ENCODE measurements at places on chromosomes 3 and 15.

GRCh38 chr3:9994086-9994844 lies 7.6 kb upstream of the EMC3 start:
- DNase-seq = no peak

DNA sequence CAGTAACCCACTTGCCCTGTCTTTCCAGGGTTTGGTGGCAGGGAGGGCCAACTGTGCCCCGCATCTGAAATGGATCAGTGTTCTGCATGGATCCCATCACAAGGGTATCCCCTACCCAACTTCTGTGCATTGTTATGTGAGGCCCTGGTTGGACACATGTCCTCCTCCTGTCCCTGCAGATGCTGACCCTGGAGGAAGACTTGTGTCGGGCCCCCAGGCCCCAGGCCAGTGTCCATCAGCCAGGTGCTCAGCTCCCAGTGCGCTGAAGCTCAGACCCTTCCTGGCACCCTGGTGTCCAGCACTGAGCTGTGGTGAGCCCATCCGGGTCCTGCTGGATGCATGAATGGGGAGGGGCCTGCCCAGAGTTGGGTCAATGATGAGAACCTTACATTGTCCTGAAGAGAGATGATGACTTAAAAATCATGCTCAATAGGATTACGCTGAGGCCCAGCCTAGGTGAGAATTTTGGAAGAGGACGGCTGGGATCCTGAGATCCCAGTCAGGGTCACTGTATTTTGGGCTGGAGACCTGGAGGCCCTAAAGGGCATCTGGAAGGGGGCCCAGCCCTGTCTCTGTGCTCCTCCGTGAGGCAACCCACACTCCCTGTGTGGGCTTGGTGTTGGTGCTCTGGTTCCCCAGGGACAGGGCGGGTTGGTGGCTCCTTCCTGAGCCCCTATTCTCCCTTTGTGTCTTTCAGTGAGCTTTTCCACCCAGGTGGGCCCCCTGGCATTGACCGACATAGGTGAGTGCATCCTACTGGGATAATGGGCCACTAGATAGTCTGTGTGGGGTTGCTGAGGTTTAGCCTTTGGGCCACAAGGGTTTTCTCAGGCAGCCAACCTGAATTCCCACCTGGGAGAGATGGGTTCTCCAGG lies 199.1 kb downstream of the UBE3A start:
- DNase-seq = no peak

- DNase-seq = no peak
These were observed 12.4 kb downstream of the POPDC2 start for GRCh38 chr3:119647843-119648575.

DNA sequence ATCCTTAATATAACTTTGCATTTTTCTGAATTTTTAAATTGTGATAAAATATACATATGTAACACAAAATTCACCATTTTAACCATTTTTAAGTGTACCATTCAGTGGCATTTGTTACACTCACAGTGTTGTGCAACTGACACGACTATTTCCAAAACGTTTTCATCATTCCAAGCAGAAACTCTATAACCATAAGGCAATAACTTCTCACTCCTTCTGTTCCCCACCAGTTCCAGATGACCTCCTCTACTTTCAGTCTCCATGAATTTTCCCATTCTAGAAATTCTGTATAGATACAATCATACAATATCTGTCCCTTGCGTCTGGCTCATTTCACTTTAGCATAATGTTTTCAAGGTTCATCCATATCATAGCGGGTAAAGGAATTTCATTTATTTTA lies 223.5 kb upstream of the TTC14 start:
- no peak for DNase-seq

DNA sequence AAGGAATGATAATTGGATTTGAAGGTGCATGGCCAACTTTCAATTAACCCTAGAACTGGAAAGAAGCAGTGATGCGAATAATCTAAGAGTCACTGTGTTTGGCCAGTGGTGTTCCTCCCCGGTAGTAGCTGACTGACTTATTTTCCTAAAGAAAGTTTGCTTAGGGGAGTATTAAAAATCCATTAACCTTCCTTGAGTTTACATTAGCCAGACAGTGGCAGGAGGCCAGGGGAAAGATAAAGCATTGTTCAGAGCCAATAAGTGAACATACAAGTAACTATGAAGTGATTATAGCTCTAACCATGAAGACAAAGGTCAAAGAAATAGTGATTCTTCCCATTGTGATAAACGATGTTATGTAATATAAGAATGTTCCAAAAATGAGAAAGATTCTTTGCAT lies 8.9 kb upstream of the TMEM202 start:
- DNase-seq = no peak

GRCh38 chr3:184542577-184542976 lies 19.0 kb upstream of the EPHB3 start:
- no peak for DNase-seq

- no peak for DNase-seq
These were observed 51.4 kb downstream of the XXYLT1 start for GRCh38 chr3:195219351-195220230.

- no peak for DNase-seq
These were observed 3.8 kb downstream of the IVD start for GRCh38 chr15:40409366-40409765.

DNA sequence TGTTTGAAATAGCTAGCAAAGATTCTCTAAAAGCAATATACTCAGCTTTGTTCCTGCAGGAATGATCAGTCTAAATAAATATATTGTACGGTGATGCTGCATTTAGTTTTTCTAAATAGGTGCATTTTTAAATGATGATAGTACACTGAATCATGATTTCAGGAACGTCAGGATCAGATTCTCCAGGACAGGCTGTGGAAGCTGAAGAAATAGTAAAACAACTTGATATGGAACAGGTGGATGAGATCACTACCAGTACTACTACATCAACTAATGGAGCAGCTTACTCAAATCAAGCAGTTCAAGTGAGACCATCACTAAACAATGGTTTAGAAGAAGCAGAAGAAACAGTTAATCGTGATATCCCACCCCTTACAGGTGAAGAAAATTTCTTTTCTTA lies 46.3 kb upstream of the EIF3J start:
- DNase-seq = no peak

GRCh38 chr15:52359722-52360121 lies 64.1 kb upstream of the MYO5C start:
- DNase-seq = no peak

DNA sequence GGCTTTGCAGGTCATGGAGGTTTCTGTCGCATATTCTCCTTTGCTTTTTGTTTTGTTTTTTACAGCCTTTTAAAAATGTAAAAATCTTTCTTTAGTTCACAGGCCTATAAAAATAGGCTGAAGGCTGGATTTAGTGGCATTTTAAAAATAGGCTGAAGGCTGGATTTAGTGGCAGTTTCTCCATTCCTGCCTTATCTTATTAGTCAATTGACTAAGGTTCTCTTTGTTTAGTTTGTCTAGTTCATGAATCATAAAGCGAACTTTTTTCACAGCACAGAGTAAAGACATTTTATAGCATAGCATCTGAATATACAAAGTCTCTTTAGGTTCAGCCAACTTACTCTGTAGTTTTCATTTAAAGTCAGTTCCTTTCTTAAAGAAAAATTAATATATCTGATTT lies 31.4 kb downstream of the AP4E1 start:
- no peak for DNase-seq

DNA sequence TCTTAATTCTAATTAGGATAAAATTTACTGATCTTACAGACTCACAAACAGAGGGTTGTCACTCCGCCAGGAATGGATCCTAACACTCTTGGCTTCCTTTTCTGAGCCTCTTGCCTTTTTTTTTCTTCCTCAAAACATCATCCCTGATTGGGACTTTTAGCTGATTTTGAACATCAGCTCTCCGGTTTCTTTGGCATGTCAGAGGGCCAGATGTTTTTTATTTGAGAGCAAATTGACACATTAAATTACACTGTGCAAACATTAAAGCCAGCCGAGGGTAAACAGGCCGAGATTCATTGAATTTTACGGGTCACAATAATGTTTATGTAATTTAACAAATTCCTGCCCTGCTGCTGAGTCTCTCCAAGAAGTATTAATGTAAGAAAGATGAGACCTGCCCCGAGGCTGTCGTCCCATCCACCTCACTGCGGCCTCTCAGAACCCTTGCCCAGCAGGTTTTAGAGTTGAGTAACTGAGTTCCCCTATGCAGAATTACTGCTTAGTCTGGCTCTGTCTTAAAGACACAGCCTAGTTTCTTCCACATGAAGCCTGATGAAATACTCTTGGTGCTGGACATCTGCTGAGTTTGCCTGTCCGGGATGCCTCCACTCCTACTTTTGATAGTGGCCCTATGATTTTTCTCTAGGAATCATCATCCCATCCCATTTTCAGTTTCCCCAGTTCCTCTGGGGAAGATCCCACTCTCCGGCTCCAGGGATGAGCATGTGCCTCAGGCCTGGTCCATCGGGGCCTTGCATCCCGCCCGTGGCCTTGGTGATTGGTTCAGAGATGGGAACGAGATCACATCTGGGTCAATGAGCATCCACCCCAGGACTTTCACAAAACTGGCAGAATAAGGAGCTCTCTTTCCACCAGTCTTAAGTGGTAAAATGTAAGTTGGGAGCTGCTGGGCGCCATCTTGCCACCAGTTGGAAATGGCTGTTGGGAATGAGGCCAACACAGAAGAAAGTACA lies 226.6 kb upstream of the TLE3 start:
- DNase-seq = peak; percentile 34

- no peak for DNase-seq
These were observed 187.7 kb downstream of the THSD4 start for GRCh38 chr15:71302861-71303410.

- no peak for DNase-seq
These were observed 31.4 kb downstream of the FAM240A start for GRCh38 chr3:46643701-46644100.

DNA sequence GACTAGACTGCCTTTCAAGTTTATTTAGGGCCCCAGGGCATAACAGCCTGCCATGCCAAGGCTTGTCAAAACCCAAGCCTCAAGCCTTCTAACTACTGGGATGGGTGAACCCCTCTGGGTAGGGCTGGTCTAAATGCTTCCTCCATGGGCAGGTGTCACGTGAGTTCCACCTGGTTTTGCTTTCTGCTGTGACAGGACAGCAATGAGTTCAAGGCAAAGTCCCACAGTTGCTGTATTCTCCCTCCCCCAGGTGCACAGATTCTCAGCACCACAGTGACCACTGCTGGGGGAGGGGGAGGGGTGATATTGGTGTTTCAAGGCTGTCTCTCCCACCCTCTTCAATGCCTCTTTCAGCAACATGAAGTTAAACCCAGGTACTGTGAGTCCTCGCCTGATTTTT lies 46.9 kb upstream of the UBE2Q2 start:
- DNase-seq = no peak

GRCh38 chr3:195394700-195395099 lies 48.1 kb downstream of the ACAP2 start:
- no peak for DNase-seq

DNA sequence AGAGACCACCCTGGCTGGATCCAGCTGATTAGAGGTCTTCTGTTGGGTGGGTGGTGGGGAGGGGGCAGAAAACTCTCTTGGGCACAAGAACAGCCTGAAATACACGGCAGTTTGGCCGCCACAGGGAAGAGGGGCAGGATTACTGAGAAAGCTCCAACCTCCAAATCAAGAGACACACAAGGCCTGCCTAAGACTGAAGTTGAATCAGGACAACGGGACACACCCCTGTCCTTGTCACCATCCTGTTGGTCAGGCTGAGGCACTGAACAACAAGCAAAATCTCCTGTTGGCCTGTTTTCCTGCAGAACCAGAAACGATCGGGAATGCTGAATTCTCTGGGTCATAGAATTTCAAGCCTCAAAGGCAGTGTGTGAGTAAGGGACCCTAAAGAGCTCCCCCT lies 247.8 kb downstream of the FAM43A start:
- no peak for DNase-seq

- no peak for DNase-seq
These were observed 74.4 kb downstream of the DLG1 start for GRCh38 chr3:197224034-197224444.

DNA sequence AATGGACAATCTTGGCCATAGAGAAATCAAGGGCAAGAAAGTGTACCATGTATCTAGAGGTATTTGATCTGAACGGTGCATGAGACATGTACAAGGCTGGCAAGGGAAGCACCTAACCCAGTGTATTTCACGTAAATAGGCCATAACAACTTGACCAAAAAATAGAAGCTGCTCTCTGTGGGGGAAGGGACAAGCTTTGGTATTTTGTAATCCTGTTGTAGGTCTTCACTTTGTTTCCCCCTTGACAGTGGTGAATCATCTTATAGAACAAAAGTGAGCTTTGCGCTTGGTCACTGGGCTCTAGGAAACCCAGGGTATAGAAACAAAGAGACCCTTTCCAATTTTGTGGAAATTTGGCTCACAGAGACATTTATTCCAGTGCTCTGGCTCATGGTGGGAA lies 21.0 kb downstream of the LARS2 start:
- no peak for DNase-seq

- no peak for DNase-seq
These were observed 89.0 kb downstream of the NFKBIZ start for GRCh38 chr3:101938262-101938847.

GRCh38 chr15:95843241-95843910 lies 487.1 kb upstream of the NR2F2 start:
- DNase-seq = no peak

GRCh38 chr3:98012979-98013378 lies 22.1 kb downstream of the GABRR3 start:
- DNase-seq = no peak

- no peak for DNase-seq
These were observed 848.6 kb downstream of the IGSF11 start for GRCh38 chr3:118186051-118186450.

- no peak for DNase-seq
These were observed at the start of gene FRMD4B for GRCh38 chr3:69385723-69386555. FRMD4B (minus strand) TSS chr3:69386088; CDS start chr3:69385989, 99 bp downstream.

DNA sequence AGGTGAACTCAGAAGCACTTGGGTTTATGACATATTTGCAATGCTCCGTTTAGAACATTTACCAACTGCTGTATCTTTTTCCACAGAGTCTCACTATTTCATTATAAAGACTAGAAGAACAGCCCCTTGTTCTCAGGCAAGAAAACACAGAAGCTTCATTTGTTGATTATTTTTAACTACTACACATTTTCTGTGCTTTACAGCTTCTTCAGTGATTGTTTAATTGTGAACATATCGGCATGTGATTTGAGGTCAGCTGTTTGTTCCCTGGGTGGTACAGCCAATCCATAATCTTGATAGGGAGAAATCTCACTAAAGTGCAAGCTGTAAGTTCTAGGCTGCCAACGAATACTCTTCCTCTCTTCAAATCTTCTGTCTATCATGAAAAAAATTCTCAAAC lies 31.0 kb upstream of the DLG1 start:
- no peak for DNase-seq

DNA sequence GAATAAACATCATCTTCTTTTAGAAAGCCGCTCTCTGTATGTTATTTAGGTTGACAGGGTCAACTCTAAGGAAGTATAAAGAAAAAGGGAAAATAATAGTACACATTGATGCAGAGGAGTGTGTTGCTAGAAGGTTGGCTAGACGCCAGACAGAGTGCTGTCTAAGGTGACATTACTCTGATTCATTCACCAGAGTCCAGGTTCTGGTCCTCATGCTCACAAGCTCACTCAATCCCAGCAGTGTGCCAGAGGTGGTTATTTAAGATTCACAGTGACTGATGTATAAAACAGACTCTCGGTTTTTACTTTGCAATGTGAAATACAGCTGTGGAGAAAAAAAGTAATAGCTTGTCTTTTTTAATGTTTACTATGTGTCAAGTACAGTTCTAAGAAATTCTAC lies 1.7 kb downstream of the CFAP44 start:
- no peak for DNase-seq
